Osteoblast (primary cell): ENCODE measurements at places on chromosomes 7 and 10. TPM values are rescaled to one million over a fixed set of nuclear protein-coding genes. Genes with fewer than 3 reads are reported as not detected.

The USP6NL gene
- 13.8 and 14.1 TPM in 2 replicates for total RNA-seq

DNA sequence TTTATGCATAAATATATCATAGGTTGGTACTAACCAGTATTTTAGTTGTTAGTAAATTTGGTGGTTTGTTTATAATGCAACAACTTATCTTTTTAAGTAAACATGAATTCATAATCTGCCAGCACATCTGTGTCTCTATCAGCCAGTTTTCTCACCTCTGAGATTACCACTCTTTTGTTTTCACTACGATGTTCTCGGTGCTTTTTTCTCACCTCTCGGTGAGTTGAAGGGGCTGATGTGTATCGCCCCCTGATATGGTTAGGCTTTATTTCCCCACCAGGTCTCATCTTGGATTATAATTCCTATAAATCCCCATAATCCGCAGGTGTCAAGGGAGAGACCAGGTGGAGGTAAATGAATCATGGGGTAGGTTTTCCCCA, 114.1 kb downstream of the CAMK1D start:
- DNase-seq, result no peak

- DNase-seq, result peak; percentile 62
These were observed 34.2 kb downstream of the GPER1 start for GRCh38 chr7:1121886-1122831.

The SLC13A4 gene
- 0.36 and 0.88 TPM in 2 replicates for total RNA-seq

DNA sequence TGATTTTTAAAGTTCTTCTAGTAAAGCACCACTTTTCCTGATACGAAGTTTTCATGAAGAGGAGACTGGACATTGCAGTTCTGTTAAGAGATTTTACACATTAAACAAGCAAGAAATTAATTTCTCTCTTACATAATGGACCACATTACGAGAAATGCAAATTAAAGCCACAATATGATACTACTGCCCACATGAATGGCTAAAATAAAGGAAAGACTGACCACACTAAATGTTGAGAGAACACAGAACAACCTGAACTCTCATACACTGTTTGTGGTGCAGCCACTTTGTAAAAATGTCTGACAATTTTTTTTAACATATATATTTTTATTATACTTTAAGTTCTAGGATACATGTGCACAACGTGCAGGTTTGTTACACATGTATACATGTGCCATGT, 44.0 kb upstream of the HERPUD2 start:
- no peak for DNase-seq

- DNase-seq, result no peak
These were observed 8.0 kb downstream of the ZNF518A start for GRCh38 chr10:96138102-96138501.

- DNase-seq, result no peak
These were observed 180.4 kb downstream of the EXOC4 start for GRCh38 chr7:133433165-133433812.

The PODXL gene
- total RNA-seq, result 0.88 and 1.4 TPM in 2 replicates

The SLC16A12 gene
- under 0.01 TPM in 2 replicates for total RNA-seq

DNA sequence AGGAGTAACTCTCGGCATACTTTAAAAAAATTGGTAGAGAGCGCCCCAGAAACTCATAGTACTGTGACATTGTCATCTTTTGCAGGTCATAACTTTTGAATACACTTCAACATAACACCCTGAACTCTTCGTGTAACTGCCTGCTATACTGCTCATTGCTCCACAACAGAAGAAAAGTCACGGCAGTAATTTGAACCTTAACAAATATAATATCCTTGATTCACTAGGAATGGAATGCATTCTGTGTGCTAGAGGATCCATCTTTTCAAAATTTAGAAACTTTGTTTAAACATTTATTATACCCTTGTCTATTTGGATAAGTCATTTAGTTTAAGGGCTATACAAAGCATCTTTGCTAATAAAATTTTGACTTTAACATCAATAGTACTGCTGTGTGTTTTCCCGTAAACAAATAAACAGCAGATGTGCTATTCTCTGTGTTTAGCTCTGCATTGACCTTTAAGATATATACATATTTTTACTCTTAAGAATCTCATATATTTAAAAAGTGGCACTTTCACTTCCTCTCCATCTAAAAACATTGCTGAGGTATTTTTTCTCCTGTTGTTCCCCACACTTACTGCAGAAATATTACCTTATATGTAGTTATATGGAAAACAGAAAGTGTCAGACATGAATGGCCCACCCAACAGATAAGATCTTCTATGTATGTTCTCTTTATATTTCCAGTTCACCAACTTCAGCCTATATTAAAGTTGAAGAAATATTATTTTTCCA, 217.6 kb upstream of the TMEM229A start:
- DNase-seq, result no peak

- peak; percentile 44 for DNase-seq
These were observed 1183.9 kb upstream of the C7orf33 start for GRCh38 chr7:147406521-147407135.

DNA sequence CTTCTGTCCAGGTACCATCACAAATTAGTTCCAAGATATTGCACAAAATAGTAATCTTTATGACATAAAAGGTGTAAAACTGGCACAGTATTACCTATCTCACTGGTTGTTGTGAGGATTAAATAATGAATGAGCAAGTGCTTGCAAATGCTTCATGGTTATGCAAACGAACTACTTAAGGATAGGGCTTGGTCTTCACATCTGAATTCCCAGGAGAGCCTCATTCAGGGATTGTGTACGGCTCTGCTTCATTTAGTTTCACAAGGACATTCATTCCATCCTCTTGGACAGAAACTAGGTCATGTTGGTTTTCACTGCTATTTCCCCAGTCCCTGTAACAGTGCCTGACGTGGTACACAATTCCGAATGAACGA, 12.1 kb downstream of the ABCA13 start:
- DNase-seq, result no peak

The BAIAP2L1 gene
- total RNA-seq, result 7.7 and 10.5 TPM in 2 replicates

The SEMA3E gene
- total RNA-seq, result 0.29 and 1.4 TPM in 2 replicates

DNA sequence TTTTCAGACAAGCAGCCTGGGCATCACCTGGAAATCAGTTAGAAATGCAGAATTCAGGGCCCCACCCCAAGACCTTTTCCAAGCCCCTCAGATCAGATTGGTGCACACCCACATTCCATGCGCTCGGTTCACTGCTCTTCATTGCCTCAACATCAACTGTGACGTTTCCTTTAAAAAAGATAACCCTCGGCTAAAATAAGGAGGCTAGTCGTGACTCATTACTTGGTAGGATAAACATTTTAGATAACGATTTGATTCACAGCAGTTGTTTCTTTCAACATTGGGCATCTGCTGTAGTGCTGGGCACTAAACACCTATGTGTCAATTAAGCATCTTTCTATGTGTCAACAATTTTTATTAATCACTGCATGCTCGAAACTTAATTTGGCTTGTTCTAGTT, 191.1 kb upstream of the LRGUK start:
- DNase-seq, result peak; percentile 76
